NCI-H226 (cell line): ENCODE measurements at places on chromosomes 6 and 20.

GRCh38 chr20:36754656-36755222 is 8.8 kb upstream of the NDRG3 start:
- DNase-seq: peak; percentile 47

- peak; percentile 21 for DNase-seq
Observed at GRCh38 chr20:35166242-35166830, 5.5 kb upstream of the PROCR start.

DNA sequence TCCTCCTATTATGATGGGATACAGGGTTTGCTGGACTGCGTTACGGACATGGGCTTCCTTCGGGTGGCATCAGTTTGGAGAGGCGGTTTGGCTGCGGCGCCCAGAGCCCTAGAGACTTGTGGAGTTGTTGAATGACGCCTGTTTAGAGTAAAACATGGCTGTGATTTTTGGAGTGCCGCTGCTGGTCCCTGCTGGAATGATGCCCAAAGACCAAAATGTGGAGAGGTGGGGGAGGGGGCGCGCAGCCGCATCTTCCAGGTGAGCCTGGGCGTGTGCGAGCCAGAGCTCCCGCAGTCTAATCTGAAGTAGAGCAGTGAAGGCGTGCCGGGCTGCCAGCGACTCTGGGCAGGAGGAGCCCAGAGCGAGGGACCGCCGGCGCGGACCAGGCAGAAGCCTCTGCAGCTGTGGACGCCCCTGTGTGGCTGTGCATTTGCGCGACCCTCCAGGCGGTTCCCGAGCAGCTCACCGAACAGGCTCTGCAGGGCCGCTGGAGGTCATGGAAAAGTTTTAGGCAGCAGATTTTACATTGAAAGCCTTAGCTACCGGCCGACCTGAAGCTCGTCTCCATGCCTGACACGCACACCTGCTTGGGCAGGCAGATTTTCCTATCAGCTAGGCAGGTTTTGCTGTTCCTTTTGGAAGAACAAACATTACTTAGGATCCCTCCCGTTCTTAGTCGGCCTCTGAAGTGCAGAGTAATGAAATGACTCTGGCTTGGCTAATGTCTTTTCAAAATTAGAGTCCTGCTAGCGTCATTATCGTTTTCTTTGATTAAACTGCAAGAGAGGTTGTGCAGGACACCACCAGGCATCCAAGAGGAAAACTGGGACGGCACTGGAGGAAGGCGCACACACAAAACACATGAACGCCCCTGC is 298.2 kb downstream of the PHACTR1 start:
- no peak for DNase-seq

DNA sequence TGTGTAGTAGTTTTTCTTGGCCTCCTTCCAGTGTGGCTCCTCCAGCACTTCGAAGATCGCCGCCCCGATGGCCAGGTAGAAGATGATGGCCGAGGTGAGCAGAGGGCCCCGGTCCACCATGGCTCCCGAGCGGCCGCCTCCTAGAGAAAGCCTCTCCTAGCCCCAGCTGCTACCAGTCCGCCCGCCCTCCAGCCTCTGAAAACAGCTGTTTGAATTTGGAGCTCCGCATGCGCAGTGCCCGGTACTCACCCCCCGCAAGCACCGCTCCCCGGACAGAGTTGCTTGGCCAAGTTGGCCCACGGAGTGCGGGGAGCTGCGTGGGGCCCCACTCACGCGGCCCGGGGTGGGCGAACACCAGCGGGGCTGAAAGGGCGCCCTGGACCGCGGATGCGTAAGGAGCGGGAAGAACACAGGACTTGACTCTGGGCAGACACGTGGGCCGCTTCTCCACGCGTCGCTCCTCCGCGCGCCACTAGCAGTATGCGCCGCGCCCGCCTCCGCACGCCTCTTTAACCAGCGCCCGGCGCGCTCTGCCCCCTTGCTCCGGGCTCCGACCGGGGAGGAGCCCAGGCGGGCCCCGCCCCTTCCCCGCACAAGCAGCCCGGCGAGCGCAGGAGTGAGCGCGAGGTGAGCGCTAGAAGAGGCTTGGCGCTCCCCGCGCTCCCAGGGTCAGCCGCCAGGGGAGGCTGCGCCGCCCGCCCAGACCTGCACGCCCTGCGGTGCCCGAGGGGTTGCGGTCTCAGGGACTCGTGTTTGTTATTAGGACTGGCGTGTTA is at the start of gene KCNK5:
KCNK5 (minus strand) TSS at position 484 of the 776 bp plus-strand sequence; CDS start at position 120, 364 bp downstream.
- peak; percentile 82 for DNase-seq

DNA sequence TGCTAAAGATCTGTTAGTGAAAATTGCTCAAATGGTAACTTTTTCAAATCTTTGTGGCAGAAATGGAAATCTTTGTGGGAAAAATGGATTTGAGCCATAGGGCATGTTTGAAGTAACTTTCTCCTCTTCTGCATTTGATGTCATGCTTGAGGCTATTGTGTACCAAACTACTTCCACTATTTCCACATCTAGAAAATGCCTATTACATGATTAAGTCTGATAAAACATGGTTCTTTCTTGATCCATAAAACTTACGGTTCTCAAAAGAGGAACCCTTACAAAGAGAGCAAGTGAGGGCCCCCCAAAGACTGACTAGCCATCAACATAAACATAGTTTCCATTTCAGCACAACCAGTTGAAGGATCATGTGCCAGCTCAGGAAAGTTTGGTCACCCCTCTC is 150.6 kb downstream of the NFATC2 start:
- DNase-seq: no peak

- DNase-seq: no peak
Observed at GRCh38 chr6:157648561-157648960, 174.5 kb upstream of the SNX9 start.

- no peak for DNase-seq
Observed at GRCh38 chr20:14559612-14560011, 222.2 kb upstream of the FLRT3 start.

- DNase-seq: no peak
Observed at GRCh38 chr6:124339610-124340334, 536.1 kb downstream of the NKAIN2 start.

GRCh38 chr6:35092362-35093117 is 48.6 kb downstream of the TCP11 start:
- DNase-seq: peak; percentile 54

DNA sequence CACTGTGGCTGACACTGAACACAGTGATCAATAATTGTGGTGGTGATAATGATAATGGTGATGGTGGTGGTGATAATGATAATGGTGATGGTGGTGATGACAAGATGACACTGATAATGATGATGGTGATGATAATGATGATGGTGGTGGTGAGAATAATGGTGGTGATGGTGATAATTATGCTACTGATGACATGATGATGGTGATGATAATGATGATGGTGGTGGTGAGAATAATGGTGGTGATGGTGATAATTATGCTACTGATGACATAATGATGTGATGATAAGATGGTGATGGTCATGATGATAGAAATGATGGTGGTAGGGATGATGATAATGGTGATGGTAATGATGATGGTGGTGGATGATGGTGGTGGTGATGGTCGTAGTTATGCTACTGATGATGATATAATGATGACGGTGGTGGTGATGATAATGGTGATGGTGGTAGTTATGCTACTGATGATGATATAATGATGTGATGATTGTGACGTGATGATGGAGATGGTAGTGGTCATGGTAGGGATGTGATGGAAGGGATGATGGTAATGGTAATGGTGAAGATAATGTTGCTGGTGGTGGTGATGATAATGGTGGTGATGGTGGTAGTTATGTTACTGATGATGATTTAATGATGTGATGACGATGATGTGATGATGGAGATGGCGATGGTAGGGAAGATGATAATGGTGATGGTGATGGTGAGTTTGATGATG is 356.5 kb upstream of the CDH4 start:
- no peak for DNase-seq

GRCh38 chr6:168601111-168601510 is 160.1 kb downstream of the SMOC2 start:
- DNase-seq: no peak

- DNase-seq: peak; percentile 20
Observed at GRCh38 chr20:17863577-17864292, 104.9 kb downstream of the SNX5 start.

DNA sequence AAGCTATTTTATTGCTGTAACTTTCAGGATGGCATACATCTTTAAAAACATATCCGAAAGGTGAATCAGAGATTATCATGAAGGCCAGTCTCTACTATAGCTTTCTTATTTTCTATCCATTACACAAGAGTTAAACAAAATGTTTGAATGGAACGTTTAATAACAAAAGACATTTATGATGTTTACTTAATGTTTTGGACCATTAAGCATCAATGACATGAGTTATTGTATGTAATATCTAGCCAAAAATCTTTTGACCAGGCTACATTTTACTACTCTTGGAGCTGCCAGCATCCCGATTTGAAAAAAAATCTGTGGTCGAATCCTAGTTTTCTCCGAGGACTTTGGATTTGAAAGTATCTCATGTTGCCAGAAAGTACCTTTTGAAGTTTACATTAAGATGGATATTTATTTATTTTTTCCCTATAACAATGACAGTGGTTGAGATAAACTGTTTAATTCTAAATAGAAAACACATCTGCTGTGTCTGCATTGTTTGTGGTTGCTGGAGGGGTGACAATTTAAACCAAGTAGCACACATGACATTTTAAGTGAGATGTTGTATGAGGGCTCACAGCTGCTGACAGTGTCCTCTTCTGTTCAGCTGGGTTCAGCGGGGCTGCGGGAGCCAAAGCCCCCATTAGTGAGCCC is 293.7 kb upstream of the TCF21 start:
- no peak for DNase-seq

GRCh38 chr6:84582997-84583396 is 181.4 kb downstream of the TBX18 start:
- DNase-seq: peak; percentile 25

DNA sequence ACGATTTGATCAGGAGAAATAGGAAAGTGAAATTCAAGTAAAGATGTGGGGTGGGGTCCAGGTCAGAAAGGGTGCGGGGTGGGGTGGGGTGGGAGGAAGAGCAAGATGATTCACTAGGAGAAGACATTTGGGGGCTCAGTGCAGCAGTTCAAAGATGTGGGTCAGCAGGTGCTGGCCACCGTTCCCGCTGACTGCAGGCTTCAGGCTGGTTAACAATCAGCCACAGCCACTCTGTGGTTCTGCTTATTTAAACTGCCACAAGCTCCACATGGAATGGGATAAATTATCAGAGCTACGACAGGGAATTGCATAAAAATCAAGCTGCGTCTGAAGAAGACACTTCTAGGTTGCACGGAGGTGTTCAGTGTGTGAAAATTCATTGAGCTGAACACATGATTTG is 49.4 kb downstream of the TRAM2 start:
- DNase-seq: no peak

DNA sequence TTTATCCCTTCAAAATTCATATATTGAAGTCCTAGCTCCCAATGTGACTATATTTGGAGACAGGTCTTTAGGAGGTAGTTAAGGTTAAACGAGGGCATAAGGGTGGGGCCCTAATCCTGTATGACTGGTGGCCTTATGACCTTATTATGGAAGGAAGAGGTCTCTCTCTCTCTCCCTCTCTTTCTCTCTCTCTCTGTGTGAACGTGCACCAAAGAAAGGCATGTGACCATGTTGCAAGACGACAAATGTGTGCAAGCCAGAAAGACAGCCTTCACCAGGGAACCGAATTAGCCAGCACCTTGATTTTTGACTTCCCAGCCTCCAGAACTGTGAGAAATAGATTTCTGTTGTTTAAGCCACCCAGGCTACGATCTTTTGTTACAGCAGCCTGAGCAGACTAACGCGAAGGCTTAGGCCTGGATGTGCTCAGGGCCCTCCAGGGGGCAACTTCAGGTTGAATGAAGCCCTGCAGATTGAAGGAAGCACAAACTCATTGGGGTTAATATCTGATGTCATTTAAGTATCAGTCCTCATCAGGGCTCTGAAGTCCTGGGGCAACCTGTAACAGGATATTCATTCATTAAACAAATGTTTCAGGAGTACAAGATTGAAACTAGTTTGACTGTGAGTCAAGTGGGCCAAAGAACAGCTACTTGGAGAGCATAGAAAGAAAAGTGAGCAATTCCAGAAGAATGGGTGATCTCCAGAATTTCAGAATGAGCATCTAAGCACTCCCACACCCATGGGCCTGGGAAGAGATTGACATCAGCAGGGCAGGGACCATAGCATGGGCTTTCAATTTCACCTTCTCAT is 157.4 kb upstream of the TNFAIP3 start:
- DNase-seq: peak; percentile 79

DNA sequence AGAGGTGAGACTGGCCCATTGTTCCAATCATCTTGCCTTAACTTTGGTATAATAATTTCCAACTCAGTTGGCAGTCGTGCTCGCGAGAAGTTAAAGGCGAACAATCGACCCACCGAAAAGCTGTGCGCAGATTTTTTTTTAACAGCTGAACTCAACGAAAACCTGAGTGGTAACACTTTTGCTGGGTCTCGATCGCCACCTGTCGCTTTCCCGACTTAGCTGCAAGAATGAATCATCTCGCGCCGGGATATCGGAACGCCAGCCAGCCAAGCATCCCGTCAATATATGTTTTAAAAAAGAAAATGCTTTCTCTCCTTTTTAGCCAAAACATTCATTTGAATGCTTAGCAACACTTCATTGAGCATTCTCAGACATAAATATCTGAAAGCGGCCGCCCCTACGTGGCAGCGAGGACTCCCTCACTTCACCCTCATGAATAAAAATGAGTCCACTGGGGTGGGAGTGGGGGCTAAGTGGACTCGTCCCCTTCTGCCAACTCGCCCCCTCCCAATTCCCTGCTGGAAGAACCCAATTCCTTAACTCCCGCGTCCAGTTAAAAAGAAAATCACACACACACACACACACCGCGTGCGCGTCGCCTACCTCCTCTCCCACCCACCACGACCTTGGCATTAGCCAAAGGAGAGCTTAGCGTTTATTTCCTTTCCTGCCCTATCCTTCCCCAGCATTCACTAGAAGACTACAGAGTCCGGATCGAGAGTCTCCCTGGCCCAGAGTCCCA is 1.5 kb downstream of the COL12A1 start:
- peak; percentile 87 for DNase-seq

- DNase-seq: no peak
Observed at GRCh38 chr6:48881551-48881950, 581.5 kb downstream of the MMUT start.

GRCh38 chr6:34990971-34991560 is 102.0 kb downstream of the ANKS1A start:
- DNase-seq: no peak

GRCh38 chr6:167349631-167350274 is 24.9 kb downstream of the TTLL2 start:
- no peak for DNase-seq

DNA sequence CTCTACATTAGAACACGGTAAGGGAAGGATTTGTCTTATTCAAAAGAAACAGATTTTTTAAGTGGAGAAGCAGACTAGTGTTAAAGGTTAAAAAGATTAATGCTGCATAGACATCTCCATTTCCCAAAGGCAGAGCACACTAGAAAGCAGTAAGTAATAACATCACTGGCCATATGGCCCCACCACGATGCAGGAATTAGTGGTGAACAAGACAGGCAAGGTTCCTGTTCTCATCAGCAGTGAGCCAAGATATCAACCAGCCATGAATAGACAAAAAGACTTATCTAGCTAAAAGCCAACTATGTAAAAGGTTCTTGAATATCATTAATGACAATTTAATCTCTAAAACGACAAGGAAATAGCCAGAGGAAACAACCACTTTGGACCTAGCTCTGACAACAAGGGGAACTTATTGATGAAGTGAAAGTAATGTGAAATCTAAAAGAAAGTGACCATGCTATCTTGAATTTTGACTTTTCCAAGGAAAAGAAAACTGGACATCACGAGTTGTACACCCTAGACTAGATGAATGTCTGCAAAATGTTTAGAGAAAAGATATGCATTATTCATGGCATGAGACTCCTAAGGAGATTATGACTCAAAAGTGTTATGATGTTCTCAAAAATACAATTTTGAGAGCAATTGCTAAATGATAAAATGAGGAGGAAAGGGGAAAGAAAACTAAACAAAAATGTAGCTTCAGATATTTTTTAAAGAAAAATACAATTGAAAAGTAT is 157.9 kb upstream of the STXBP5 start:
- no peak for DNase-seq
